HAP-1 (cell line): ENCODE measurements at places on chromosomes 12 and 14.

DNA sequence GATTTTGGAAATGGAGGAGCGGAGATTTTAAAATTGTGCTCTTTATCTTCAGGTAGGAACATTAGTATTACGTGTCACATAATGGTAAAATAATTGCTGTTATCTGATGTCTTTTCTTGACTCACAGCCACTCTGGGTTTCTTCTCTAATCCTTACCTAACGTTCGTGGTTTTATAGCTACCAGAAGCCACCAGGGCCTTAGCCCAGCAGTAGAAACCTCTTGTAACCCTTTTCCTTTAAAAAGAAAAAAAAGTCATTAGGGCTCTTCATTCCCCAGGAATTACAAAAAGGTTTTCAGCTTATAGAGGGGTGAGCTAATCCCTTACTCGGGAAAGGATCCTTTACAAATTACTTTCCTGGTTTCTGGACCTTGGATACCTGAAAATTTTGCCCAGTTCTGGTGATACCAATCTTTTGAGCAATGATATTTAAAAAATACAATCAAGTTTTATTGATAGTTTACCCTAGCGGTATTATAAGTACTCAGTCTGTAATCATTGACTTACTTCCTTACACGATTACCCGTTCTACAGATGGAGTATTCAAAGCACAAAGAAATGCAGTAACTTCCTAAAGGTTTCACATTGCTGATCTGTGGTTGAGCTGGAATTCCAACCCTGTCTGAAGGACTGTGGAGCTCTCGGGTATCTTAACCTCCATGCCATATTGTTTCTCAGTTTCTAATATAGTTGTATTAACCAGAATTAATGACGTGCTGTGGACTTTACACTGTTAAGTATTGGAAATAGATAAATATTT lies 1.6 kb downstream of the GABARAPL1 start:
- no peak for DNase-seq

DNA sequence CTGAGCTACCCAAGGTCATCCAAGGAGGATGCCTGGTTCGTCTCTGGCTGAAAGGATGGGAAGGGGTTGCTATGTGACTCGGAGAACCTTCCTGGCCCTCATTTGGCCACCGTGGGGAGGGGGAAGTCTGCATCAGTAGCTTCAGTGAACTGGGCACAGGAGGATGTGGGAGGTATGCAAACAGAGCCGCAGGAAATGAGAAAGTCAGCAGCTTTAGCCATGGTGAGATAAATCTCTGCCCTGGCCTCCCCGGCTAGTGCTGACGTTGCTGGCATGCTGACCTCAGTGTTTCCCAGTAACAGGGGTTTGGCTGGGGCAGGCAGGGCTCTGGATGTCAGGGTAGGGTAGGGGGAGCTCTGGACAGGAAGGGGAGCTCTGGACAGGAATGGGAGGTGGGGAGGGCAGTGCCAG lies 2.3 kb upstream of the CEBPE start:
- DNase-seq, result no peak

- no peak for DNase-seq
Observed at GRCh38 chr14:64706119-64706592, 1.9 kb downstream of the PLEKHG3 start.

GRCh38 chr12:2647186-2647585 lies 147.6 kb upstream of the FKBP4 start:
- no peak for DNase-seq

DNA sequence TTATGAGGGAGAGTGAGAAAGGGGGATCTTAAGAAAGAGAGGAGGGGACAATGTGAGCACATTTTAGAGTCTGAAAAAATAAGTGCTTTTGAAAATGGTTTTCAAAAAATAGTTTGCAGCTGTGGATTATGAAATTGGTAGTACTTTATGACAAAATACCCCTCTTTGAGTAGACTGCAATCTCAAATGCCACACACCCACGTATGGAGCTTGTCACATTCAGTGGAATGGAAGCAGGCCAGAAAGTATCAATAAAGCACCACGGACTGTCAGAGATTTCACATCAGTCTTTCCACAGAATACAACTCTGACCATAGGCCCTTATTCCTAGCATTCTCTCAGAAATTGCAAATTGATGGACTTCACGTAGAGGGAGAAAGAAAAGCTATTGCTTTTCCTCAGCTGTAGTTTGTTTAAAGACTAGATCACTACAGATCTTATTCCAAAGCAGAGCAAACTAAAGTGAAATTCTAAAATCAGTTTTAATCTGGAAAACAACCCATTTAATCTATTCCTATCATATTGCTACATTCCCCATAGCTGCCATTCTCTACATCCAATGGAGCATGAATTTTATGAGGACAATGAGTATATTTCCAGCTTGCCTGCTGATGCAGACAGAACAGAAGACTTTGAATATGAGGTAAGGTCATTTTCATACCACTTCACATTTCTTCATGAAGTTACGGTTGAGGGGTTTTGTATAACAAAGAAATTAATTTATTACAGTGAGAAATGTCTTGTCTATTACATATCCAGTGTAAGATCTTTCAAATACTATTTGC lies 321.3 kb downstream of the PDZRN4 start:
- no peak for DNase-seq

DNA sequence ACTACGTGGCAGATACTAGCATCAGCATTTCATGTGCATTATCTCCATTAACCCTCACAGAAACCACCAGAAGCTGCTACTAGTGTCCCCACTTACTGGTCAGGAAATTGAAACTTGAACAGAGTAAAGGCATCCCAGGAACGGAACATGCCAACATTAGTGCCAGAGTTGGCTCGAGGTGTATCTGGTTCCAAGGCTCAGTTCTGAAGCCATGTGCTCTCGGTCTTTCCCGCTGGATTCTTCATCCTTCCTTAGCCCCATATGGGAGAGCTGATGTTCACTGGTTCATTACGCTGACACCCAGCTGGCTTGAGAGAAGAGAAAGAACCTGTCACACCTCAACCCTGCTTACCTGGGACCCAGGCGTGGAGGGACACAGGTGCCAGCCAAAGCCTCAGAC lies 91.5 kb downstream of the TBX5 start:
- DNase-seq, result no peak

DNA sequence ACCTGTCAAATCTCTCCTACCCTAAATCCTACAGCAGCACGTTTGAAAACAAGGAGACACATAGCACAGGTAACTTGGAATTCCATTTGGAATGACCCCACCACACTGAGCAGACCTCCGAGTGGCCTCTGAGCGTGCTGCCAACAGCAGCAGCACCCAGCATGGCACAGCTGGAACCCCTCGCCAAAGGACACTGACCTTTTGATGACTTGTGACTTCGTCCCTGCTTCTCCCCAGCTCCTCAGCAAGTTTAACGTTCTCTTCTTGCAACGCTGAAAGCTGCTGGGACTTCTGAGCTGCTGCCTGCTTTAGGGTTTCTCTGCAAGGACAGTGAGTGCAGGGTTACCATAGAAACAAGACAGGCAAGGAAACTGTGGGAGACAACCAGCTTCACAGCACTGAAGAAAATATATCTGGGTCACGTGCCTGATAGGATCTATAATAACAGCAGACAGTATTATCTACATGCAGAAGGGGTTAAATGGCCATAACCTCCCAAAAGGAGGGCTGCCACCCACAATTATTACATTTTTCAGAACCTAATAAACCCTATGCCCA lies 43.3 kb upstream of the VPS33A start:
- DNase-seq, result no peak

DNA sequence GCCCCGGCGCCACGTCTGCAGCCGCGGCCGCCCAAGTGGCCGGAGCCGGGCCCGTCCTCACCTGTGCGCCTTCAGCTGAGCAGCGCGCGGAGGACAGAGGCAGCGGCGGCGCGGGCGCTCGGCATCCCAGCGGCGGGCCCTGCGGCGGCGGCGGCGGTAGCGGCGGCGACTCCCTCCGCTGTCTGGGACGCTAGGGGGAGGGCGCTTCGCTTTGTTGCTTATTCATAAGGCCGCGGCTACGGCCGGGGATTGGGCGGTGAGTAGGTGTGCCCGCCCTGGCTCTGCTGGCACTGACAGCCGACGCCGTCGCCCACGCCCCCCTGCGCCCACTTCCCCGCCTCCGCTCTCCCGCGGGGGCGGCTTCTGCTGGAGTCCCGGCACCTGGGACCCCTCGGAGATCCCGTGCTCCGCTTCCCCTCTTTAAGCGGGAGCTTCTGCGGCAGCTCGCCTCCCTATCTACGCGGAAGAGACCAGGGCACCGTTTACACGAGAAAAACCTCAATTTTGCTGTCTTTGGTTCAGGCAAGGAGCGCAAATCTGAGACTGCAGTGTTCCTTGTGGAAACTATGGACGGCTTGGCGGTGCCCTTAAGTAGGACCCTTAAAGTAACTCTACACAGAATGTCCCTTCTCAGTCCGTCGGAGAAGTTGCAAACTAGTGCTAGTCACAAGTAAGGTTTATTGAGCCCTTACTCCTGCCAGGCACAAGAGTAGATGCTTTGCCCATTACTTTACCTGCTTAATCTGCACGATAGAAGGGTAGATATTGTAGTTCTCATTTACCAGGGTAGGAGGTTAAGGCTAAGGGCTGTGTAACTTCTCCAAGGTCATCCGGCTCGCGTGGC lies at the start of gene ARMH4:
Gene ARMH4, minus strand, starts transcription at position 200 of the 844 bp plus-strand sequence. CDS start 12,855 bp downstream, outside the sequence.
- peak; percentile 85 for DNase-seq

GRCh38 chr12:62466018-62466593 lies 520 bp upstream of the MON2 start:
- DNase-seq, result peak; percentile 44

DNA sequence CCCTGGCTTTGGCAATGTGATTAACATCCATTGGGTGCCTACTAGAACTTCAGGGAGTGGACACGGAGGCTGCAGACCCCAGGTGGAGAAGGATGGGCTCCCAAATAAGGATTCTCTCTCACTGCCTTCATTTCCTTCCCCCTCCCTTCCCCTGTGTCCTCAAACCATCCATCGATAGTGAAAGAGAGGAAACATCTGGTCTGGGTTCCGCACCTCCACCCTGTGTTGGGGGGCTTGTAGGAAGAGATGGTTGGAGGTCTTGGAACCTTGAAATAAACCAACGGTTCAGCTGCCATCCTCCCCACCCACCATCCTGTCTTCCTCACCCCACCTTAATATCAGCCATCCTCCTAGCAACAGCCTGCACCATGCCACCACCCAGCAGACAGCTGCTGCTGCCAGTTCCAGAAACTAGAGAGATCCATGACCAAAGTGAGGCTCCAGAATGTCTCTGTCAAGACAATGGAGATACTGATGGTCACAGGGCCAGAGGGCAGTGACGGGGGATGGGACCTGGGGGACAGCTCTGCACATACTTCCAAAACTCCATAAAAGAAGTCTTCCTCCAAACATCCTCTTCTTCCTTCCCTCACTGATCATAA lies 153.1 kb upstream of the CCND2 start:
- no peak for DNase-seq

DNA sequence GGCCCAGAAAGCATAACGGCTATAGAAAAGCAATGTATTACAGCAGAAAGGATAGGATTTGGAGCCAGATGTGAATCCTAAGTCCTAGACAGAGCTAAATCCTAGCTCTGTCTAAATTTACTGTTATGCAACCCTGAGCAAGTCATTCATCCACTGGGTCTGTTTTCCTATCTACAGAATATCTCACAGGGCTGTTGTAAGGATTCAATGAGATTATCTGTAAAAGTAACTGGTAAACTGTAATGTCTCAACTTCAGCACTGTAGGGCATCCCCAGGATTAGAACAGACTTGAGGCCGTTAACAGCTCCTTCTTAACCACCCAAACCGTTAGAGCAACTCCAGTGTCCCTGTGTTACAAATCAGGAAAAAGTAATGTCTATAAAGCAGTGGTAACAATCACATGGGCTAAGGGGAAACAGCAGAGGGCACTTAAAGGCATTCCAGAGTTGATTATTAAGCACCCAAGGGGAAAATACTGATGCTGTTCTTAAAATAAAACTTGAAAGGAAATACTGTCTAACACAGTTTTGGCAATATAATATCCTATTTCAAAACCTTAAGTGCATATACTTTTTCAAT lies 10.1 kb downstream of the GMFB start:
- no peak for DNase-seq
